Stimulated activated CD8-positive, alpha-beta memory T cell treated with anti-CD3 and anti-CD28 coated beads, Interleukin-7, amount 100 ng/mL, for 1 hour (primary cell): ENCODE measurements at places on chromosomes 7 and 10.

DNA sequence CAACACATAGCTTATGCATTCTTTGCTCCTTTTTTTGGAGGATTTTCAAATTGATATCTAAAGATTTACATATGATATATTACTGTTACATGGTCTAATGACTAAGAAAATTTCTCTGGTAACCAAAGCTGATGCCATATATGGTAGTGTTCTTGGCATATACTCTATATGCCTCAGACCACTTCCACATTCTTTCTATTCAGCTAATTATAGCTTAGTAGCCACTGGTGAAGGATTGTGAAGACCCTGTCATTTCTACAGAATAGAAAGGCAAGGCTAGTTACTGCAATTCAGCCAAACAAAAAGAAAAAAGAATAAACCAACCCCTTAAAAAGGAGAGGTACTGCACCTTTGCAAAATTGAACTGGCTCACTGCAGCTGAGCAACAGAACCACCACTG lies 3.7 kb downstream of the PURB start:
- DNase-seq: no peak

GRCh38 chr7:73909051-73909941 lies 48.3 kb downstream of the TMEM270 start:
- DNase-seq: no peak

GRCh38 chr10:110074758-110075671 lies 67.2 kb downstream of the ADD3 start:
- DNase-seq: no peak

DNA sequence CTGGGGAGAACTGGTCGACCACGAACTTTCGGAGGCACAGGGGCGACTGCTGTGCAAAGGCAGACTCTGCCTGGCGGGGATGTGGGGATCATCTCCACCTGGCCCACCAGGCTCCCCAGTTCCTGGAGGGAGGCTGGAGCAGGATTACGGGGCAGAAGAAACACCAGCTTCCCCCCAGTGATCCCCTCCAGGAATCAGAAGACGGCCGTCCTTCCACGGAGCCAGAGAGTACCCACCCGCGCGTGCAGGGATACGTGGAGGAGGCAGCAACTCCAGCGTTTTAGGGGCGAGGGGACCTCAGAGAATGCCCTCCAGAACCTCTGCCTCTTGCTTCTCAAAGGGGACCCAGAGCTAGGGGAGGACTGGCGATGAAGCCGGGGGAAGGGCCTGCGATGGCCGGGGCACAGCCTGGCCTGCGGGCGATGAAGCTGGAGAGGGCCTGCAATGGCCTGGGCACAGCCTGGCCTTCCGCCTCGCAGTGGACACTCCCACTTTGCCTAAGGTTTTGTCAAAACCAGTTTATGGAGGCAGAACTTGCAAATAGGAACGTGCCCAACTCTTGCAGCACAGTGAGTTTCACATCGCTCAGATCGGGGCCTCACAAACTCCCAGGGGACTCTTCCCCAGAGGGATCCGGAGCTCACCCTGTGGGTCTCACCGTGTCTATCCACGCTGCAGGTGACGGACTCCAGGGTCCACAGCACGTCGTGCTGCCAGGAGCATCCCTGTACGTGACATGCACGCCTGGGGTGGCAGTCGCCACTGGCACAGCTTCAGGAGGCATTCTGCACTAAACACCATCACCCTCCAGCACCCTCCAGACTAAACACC lies 77.9 kb upstream of the PDGFA start:
- no peak for DNase-seq

GRCh38 chr7:89247207-89247606 lies 451.7 kb upstream of the TEX47 start:
- DNase-seq: no peak

GRCh38 chr10:8137272-8137681 lies 82.8 kb downstream of the GATA3 start:
- DNase-seq: no peak

DNA sequence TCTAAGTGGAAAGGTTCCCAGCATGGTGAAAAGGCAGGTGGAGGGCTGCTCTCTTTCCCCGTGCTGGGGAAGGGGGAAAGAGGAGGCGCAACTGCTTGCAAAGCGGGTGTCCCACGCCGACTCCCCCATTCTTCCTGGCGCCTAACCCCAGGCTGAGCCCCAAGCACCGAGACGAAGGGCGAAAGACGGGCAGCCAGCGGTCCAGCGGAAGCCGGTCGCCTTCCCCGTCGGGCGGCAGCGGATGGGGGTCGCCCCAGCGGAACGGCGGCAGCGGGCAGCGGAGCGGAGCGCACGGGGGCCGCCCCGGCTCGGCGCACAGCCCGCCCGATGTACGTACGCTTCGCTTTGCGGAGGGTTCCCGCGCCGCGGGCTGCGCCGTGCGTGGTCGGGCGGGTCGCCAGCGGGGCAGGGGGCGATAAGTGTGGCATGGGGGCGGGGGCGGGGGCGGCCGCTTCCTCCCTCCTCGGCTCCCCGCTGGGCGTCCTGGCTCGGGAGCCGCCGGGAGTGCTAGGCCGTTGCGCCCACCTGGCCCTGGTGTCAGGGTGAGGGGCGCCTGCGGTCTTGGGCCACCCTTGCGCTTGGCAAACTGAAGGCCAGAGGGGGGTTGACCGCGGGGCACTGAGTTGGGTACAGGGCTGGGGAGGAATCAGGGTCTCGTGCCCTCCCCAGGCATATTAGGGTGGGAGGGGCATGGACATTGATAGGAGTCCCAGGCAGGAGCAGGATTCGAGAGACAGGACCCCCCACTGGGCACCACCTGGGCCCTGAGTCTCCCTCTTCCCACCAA lies 35.2 kb upstream of the HSPB1 start:
- no peak for DNase-seq

DNA sequence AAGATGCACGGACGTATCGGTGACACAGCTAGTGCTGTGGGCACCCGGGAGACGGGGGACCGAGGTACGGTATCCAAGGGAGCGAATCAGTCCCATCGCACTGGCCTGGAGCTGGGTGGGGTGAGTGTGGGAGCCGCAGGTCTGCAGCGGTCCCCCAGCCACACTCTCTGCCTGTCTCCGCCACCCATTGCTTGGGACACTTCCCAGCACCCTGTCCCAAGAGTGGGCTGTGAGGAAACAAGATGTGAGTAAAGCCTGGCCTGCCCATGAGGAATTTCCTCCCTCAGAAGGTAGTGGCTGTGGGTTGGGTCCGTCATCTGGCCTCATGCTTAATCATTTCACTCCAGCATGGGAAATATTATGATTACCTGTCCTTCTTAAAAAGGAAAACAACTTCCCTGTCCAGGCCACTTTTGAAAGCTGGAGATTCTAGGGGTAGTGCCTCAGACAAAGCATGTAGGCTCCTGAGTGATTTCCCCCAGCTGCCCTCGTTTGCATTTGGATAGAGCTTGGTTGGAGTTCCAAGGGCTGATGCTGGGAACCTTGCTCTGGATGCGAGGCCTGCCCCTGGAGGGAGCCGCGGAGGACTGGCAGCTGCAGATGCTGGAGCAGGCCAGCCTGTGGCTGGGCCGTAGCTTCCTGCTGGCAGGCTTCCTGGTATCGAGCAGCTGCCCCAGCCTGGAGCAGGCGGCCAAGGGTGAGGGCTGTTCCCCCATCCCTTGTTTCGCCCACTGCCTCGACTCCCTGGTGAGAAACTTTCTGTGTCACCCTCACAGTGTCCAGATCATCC lies 6.2 kb upstream of the ACTR3C start:
- no peak for DNase-seq

DNA sequence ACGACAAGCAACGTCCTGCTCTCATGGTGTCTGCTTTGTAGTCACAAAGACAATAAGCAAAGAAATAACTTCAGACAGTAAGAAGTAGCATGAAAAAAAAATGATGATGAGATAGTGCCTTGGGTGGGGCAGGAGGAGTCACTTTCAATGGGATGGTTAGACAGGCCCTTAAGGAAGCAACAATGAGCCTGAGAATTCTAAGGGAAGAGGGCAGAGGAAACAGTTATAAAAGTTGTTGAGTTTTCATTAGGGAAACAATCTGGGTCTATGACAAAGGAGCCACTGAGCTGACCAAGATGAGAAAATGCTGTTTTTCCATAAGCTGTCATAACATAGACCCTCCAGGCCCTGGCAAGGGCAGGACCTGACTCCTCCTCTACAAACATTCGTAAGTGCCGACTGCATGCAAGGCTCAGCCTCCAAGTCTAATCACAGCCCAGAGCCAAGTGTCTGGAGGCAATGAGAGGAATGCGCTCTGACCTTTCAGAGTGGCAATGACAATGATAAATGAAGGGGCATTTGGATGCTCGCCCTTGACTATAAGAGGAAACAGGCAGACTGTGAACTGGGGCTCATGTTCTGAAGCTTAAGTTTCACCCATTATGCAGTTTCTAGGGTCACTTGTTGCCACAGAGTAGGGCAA lies 43.7 kb downstream of the PPP1R3C start:
- DNase-seq: no peak

DNA sequence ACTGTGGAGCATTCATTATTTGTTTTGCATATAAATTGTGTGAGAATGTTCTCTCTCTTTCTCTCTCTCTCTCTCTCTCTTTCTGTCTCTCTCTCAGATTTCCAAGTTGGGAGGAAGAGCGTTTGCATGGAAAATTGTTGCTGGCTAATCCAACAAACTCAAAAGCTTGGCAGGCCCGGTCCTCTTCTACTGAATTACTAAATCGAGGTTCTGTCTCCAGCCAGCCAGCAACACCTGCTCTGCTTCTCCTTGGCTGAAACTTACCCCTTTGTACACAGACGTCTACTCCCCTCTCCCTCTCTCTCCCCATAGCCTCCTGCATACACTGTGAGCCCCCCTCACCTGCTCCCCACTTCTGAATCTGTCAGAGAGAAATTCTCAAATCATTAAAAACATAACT lies 996.4 kb upstream of the AUTS2 start:
- no peak for DNase-seq

- no peak for DNase-seq
Measured at GRCh38 chr7:65509368-65510186, 135.9 kb downstream of the ZNF92 start.

- DNase-seq: no peak
Measured at GRCh38 chr10:36573246-36573645, 552.2 kb upstream of the ANKRD30A start.

DNA sequence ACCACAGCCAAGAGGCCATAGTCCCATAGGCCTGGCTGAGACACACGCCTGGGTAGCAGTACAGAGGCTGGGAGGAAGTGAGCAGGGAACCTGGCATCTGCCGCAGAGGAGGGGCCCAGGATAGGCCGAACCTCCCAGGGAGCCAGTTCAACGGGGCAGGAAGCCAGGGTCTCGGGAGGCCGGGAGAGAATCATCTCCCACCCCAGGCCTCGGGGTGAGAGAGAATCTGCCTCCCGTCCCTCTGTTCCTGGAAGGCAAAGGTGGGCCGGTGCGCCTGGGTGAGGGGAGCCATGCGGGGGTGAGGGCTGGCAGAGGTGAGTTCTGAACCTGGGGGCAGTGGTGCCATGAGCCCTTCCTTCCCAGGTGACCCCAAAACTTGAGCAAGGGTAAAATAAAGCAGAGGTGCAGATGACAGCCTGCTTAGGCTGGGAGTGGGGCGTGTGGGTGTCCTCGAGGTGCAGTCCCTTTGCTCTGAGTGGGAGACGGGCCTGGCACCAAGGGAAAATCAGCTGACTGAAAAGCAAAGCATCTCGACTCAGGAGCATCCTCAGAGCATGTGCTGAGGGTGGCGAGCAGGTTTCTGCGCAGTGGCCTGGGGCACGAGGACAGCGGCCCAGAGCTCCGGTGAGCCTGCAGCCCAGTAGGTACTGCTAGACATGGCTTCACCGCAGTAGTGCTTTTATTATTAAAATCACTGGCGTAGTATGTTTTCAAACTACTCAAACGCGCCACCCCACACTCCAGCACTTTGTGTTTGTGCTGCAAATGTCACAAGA lies 15.5 kb downstream of the AGAP3 start:
- no peak for DNase-seq

DNA sequence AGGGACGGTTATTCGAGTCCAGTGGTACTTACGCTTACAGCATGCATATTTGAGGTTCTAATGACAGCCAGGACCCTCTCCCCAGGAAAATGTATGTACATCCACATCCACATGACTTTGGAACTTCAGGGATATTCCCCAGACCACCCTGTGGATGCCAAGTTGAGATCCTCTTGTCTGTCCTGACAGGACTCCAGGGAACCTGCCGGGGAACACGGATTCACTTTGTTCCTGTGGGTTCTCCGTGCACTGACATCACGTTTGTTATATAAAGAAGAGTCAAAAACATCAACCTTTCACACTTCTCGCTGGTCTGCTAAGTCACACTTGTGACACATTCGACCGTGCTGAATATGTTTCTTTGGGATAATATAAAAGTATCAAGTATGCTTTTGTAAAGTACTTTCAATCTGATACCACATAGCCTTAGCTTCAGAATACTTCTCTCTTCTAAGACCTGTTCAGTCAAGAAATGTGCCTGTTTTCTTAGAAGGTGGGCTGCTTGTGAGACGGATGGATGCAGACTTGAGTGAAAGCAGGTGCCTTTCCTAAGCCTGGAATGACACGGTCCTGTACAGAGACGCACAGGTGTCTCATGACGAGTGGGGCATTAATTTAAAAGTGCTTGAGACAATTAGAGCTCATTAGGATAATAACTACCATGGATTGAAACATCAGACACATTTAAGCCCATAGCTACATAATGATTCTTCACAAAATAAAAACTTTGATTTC lies 38.7 kb downstream of the CALML5 start:
- no peak for DNase-seq

- DNase-seq: no peak
Measured at GRCh38 chr7:30521532-30521931, 16.9 kb upstream of the GGCT start.

GRCh38 chr7:17234398-17235031 lies 63.9 kb upstream of the AHR start:
- DNase-seq: peak; percentile 32

GRCh38 chr7:64990216-64990615 lies 620 bp downstream of the ZNF117 start:
- no peak for DNase-seq

DNA sequence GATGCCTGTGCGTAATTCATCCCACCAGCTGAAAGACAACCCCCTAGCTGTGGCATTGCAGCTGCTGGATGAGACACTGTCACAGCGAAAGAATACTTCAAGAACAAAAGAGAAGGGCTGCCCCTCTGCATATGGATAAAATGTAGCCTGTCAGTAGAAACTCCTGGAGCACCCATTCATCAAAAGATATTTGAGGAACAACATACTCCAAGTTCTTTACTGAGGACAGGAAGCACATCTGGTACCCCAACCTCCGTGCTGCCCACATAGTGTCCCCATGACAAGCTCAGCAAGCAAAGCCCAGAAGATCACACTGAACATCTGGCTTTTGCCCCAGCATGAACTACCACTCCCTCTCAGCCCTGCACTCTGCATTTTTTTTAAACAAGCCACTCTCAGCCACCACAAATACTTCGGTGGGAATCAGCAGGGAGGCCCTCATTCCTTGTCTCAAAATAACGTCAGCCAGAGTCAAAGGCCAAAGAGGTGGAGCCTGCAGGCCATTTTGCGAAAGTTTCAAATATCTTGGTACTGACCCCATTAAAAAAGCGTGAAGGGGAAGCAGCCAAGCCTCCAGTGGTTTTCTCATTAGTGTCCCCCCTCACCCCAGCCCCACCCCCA lies 1.7 kb downstream of the CREB3L2 start:
- DNase-seq: no peak

GRCh38 chr10:30589441-30589840 lies 40.1 kb downstream of the LYZL2 start:
- no peak for DNase-seq

GRCh38 chr10:79378383-79378646 lies 31.0 kb downstream of the PPIF start:
- no peak for DNase-seq

GRCh38 chr10:125120053-125120710 lies 40.2 kb downstream of the CTBP2 start:
- no peak for DNase-seq

- no peak for DNase-seq
Measured at GRCh38 chr10:31830887-31831286, 97.7 kb downstream of the ARHGAP12 start.
